ENCODE measurements at places on chromosomes 16 and 17.

DNA sequence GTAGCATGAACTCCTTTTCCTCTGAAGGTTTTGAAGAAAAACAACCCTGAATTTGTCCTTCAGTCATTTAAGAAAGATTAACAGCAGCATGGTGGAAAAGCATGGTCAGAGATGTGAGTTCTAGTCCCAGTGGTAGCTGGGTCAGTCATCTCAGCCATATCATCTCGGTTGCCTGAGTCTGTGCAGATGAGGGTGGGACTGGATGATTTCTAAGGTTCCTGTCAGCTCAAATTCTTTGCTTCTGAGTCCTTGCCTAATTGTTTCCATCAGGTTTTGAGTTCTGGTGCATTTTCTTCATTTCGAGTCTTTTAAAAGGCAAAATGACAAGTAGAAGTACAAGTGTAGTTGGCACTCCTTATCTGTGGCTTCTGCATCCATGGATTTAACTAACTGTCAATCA, 63.9 kb downstream of the TNRC6C start:
- no peak for DNase-seq

- DNase-seq, result no peak
Observed at GRCh38 chr17:74216505-74216904, 3.1 kb downstream of the TTYH2 start.

- DNase-seq, result no peak
Observed at GRCh38 chr17:9813166-9813565, 8.7 kb downstream of the GSG1L2 start.

DNA sequence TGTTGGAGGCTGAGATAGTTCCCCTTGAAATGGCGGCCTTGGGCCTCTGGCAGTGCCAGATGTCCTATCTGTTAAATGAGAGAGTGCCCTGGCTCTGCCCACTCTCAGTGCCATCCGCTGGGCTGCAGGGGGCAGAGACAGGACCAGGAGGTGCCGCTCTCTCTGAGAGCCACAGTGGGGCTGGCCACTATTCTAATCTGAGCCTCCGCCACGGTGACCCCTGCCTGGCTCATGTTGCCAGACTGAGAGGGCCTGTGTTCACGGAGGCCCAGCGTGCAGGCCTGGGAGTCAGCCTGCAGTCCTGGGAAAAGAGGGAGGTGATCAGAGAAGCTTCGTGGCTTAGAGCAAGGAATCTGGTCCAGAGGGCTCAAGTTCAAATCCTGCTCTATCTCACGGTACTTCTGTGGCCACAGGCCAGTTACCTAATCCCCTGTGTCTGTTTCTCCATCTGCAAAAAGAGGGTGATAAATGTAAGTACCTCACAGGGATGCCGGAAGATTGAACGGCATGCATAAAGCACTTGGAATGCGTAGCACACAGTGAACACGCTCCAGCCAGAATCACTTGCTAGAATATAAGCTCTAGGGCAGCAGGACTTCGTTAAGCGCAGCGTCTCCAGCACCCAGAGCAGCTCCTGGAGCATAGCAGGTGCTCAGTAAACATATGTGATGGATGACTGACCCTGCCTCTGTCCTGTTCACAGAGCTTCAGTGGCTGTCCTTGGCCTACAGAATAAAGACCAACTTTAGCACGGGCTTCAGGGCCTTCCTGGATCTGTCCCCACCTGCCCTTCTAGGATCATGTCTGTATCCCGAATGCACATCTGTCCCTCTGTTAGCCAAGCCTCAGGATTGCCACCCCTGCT, 6.3 kb downstream of the ATP2A3 start:
- DNase-seq, result no peak

GRCh38 chr16:83244057-83244456, 563.7 kb upstream of the HSBP1 start:
- DNase-seq, result no peak

GRCh38 chr16:11535494-11535893, 51.2 kb downstream of the LITAF start:
- DNase-seq, result no peak

- no peak for DNase-seq
Observed at GRCh38 chr16:54930869-54931119, 129 bp downstream of the IRX5 start.

GRCh38 chr16:82504836-82505235, 121.9 kb upstream of the CDH13 start:
- DNase-seq, result no peak

DNA sequence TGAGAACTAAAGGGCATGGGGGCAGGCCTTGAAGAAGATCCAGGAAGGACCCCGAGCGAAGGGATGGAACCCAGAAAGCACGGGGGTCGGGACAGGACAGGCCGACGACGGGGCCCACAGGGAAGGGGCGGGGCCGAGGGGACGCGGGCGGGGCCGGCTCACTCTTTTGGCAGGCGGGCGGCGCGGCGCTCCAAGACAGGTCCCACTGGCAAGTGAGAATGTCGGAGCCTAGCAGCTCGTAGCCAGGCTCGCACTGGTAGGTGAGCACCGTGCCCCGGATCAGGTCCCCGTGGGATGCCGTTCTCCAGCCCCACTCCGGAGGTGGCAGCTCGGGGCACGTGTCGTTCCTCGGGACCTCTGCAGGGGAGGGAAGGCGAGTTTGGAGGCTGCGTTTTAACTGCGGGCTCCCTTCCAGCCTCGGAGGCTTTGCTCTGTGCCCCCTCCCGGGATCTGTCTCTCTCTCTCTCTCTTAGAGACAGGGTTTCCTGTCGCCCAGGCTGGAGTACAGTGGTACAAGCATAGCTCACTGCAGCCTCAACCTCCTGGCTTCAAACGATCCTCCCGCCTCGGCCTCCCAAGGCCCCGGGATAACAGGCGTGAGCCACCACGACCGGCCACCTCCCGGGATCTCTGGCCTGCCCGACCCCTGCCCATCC, 13.7 kb upstream of the CDIPT start:
- DNase-seq, result no peak

GRCh38 chr16:25279491-25279890, 21.8 kb upstream of the ZKSCAN2 start:
- no peak for DNase-seq

DNA sequence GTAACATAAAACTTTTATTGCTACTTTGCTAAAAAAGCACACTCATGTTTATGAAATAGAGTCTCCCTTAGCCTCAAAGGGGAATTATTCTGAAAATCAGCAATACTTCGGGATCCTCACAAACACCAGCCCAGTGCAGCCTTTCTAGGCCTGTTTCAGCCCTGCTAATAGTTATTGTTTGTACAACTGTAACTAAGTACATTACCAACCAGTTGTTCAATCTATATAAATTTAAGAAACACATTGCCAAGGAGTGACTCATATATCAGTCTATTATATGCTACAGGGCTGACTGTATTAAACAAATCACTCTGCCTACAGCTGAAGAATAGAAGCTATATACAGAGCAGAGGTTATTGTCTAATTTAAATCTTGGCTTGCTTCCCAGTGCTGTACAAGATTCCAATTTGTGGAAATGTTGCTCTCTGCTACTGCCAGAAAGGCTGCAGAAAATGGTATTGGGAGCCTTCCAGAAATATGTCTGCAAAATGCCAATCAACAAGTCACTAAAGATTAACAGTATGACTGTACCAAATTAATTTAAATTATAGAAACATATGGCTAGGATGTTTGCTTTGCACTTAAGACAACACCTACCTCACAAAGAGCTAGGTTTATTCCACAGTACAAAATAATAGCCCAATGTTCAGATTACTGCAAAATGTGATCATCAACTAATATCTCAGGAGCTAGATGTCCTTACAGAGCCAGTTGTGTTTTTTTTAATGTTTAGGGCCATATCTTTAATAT, 49.7 kb downstream of the TOX3 start:
- DNase-seq, result peak; percentile 11

GRCh38 chr17:39687101-39687545, 734 bp downstream of the PGAP3 start:
- peak; percentile 78 for DNase-seq

GRCh38 chr16:30005341-30006094, 5.3 kb downstream of the DOC2A start:
- peak; percentile 73 for DNase-seq

- no peak for DNase-seq
Observed at GRCh38 chr17:58565389-58566311, 51.2 kb upstream of the MTMR4 start.

GRCh38 chr17:47715669-47716325, 17.2 kb upstream of the TBX21 start:
- DNase-seq, result no peak

- DNase-seq, result peak; percentile 13
Observed at GRCh38 chr16:88442383-88442726, 10.7 kb upstream of the ZFPM1 start.

GRCh38 chr16:66266436-66267291, 99.8 kb upstream of the CDH5 start:
- no peak for DNase-seq

GRCh38 chr16:934178-934577, 36.6 kb downstream of the LMF1 start:
- no peak for DNase-seq

DNA sequence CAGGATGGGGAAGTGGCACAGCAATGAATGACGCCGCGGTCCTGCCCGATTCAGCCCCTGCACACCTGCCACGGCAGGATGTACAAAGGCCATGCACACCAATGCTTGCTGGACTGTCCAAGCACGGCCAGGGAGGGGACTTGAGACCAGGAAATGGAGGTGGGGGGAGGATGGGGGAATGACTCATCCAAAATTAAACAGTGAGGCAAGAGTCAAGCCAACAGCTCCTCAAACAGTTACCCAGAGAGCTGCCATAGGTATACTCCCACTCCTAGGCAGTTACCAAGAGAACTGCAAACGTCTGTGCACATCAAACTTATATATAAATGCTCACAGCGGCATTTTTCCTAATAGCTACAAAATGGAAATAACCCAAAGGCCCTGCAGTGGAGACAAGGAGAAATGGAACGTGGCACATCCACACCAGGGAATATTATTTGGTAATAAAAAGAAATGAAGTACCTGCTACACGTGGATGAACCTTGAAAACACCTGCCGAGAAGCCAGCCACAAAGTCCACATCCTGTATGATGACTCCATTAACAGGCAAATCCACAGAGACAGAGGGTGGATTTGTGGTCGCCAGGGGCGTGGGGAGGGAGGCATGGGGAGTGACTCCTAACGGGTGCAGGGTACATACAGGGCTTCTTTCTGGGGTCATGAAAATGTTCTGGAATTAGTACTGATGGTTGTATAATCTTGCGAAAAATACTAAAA, 54.1 kb downstream of the VAC14 start:
- DNase-seq, result no peak

DNA sequence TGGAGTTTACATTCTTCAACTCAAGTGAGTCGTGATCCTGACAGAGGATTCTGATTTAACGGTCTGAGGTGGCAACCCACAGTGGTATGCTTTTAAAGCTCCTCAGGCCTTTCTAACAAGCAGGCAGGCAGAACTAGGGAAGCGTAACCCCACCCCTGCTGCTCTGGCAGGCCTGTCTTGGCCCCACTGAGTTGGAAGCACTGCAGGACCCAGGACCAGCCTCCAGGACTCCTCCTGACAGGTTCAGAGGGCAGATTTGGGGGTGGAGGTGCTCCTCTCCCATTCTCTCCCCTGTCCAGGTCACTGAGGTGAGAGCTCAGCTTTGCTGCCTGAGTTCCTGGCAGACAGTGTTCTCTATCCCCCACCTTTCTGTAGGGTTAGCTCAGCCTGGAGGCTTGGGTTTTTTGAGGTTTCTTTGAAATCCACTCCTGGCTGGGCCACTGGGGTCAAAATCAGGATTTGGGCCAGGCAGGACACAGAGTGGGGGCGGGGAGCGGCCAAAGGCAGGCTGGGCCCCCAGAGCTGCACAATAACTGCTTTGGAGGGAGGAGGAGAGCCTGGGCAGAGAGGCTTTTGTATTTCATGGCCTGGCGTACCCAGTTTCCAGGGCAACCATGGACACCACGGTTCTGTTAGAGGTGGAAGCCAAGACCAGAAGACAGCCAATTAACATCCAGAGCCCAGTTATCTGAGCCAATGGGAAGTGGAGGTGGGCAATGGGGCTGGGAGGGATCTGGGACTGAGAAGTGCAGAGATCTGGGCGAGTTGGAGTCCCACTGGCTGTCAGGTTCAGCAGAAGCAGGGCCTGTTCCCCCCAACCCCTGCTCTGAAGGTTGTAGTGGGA, 9.5 kb downstream of the MRPL27 start:
- no peak for DNase-seq

Measured in NCI-H82 (cell line).